8988T (cell line): ENCODE measurements at places on chromosomes 5 and 9.

GRCh38 chr9:22528485-22528884 lies 81.9 kb downstream of the DMRTA1 start:
- no peak for DNase-seq

- no peak for DNase-seq
Observed at GRCh38 chr5:3853362-3853761, 257.7 kb downstream of the IRX1 start.

DNA sequence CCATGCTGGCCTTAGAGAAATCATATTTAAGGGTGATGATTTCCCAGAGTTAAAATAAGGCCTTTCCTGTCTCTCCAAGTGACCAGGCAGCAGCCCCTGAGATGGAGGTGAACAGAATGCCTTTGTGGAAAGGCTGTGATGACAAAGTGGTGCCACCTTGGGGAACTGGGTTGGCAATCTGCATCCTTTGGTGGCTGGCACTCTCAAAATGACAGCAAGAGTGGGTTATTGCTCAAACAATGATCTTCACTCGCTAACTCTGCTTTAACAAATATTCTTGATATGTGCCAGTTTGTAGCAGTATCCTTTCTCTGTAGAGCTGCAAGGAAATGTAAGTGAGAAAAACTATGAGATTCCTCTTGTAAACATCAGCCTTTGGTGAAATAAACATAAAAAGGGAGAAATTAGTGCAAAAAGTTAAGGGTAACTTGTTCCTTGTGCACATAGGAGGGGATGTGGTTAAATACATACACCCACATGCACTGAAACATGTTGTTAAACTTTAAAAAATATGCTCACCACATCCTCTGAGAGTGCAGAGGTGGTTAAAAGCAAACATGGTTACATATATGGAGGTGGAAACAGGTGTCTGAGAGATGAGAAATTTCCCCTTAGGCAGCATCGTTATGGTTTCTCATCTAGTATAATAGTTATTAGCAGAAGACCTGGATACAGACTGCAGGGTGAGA lies 373.4 kb upstream of the CTNND2 start:
- DNase-seq, result no peak

DNA sequence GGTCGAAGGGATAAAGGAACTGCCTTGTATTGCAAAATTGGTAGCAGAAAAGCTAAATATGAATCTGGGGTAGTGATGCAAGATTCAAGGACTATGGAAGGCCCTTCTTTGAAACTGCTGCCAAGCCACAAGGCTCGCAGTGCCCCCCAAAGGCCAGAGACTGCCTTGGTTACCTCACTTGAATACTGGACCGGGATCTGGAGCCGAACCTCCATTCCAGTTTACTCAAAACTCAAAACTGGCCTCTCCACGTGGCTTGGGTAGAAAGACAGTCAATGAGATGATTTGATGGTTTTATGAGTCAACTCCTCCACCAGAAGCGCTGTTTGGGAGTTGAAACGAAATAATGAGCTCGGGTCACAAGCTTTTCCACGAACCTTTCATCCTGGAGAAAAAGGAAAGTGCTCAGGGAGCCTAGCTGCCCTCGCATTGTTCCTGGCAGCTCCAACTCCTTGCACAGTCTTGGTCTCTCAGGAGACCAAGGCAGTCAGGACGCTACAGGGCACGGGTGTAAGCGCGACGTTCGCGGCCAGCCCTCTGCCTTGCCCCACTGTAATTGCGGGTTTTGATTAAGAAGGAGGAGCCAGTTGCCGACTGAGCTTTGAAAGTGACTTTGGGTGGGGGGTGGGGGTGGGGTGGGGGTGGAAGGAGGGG lies 2.8 kb downstream of the ST8SIA4 start:
- no peak for DNase-seq

GRCh38 chr9:99823681-99824377 lies 2.1 kb downstream of the NR4A3 start:
- DNase-seq, result peak; percentile 69

DNA sequence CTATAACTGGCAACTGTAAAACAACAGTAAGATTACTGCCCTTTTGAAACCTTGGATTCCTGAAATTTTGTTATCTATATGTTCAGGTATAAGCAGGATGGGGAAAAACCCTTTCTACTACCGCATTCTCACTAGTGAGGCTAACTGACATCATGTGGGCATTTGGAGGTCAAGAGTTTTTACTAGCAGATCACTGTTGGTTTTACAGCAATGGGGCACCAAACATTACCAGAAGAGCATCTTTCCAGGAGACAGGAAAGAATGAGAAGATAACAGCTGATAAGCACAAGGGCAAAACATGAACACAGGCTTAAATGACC lies 20.9 kb upstream of the TTC33 start:
- DNase-seq, result no peak

- no peak for DNase-seq
Observed at GRCh38 chr5:36495611-36496010, 110.8 kb upstream of the SLC1A3 start.

DNA sequence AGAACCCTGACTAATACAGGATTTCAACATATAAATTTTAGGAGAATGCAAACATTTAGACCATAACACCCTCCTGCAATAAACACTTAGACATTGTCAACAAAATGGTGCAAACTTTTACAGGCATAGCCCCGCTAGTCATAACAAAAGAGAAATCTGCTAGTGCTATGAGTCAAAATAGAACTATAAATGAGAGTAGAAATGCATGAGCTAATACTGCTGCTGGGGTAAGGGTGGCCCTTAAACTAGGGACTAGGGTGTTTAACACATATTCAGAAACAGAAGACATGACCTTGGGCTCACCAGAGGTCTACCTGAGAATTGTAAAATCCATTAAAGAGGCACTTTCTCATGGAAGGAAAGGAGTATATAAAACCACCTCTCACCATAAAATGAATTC lies 131.6 kb downstream of the TLR4 start:
- DNase-seq, result no peak

- no peak for DNase-seq
Observed at GRCh38 chr5:154369682-154370081, 76.1 kb upstream of the SAP30L start.

DNA sequence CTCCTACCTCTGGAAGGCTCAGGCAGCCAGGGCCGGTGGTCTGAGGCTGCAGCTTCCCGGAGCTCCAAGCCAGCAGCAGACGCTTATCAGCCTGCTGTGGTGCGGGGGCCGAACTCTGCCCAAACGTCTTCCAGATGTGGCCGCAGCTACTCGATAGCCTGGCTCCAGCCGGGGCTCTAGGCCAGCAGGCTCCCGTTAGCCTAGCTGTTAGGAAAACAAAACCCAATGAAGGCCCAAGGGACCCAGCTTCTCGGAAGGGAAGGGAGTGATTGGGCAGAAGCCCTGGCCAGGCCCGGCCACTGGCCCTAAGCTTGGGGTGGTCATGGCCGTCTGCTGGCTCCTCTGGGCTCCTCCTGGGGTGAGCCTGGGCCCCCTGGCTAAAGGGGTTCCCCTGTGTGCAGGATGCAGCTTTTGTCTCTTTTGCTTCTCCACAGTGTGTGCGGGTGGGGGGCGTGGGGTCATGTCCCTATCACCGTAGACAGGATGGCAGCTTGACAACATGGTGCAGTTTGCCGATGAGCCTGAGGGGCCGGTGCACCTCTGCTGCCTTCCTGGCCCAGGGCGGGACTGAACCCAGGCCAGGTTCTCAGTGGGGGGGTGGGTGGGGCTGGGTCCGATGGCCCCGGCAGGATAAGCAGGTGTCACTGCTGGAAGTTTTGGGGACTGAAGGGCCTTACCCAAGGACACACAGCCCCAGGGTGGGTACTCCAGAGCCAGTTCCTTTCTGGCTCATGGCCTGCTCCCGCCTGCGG lies 18.7 kb downstream of the MYMK start:
- DNase-seq, result no peak

DNA sequence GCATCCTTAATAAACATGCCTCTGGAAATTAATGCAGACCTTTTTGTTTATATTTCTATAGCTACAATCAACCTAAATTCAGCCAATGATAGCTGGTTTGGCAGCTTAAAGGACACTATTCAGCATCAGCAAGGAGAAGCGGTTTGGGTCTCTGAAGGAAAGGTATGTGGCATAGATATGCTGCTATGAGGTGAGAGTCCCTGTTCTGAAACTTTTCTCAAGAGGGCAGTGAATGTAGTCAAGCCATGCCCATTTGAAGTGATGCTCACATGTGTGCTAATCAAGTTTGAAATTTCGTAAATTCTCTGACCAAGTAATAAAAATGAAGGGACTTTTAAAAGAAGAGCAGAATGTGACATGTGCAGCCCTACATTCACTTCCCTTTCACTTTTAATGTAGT lies 72.6 kb downstream of the TJP2 start:
- DNase-seq, result no peak

DNA sequence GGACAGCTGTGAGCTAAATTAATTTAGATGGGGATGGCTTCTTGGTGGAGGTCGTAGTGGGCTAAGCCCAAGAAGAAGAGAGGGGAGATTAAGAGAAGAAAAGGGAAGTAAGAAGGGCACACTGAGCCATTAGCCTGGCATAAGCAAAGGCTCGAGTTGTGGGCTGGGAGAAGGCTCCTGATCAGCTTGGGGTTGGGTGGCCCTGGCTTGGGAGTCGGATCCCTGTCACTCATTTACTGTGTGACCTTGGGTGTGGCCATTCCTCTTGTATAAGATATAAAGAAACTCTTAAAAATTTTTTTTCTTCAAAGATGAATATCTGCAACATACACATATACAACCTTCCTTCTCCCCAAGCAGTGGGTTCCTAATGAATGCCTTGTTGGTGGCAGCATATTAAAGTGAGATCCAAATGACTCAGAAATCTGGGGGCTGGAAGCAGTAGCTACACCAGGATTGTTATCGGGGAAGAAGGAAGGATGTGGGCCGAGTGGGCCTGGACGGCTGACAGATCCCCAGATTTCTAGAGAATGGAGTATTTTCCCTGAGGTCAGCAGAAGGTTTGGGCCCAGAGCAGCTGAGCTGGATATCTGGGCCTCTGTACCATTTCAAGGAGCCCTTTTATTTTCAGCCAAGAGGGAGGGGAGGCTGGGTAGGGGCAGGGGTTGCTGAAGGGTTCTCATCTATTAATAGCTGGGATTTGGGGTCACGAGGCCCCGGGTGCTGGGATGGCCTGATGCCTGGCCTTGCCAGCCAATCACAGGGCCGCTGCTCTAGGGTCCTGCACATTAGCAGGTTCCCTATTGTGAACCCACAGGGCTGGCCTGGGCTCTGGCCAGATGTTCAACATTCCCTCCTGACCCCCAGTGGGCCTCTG lies 52.1 kb downstream of the PPARGC1B start:
- no peak for DNase-seq

DNA sequence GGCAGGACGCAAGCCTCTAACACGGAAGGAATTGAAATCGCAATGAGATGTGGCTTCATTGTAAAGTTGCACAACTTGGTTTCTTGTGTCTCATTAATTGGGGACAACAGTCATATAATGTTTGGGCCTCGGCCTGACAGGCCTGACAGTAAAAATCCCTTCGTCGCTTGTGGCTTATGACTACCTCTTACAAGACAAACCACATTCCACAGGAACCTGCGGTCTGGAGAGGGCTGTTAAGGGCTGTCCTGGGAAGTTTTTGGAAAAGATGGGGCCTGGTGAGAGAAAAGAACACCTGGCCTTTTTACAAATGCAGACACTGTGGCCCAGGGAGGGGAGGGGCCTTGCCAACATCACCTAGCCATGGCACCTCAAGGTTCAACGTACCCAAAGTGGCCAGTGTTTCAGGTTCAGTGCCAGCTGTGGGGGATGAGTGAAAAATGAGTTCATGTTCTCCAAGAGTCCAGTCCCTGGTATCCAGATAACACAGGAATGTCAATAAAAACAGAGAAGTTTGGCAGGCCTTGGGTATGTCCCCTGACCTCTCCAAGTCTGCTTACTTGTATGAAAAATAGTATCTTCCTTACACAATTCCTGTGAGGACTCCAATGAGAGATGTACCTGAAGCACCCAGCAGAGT lies 22.2 kb downstream of the SHB start:
- no peak for DNase-seq

GRCh38 chr9:99235926-99236634 lies 14.0 kb downstream of the SEC61B start:
- no peak for DNase-seq

- DNase-seq, result no peak
Observed at GRCh38 chr9:123542435-123543225, 186.6 kb downstream of the CRB2 start.

DNA sequence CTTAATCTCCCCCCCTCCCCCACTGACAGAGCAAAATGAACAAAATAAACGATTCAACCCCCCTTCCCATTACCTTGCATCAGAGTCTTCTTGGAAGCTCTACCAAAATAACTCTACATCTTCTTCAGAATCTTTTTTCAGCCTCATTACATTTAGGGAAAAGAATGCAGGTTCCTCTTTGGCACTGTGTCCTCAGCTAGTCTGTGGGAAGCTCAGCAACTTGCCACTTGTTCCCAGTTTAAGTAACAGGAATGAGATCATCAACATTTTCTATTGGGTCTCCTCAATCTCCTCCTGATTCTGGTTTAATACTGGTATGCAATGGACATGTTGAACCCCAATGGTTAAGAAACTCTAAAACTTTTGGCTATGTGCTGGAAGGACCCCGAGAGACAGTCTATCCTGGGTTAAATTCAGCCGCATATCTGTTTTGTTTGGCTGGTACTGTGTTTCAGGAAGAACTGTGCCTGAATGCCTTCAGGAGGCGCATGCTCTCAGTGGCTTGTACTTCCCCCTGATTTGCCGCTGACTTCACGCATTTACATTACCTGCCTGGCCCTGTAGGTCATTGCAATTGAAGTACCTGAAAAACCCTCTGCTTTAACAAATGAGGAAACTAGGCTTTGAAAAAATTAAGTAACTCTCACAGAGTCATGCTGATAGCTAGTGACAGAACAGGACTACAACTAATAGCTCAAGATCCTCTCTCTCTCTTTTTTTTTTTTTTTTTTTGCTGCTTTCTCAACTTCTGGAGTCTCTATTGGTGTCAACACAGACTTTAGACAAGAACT lies 78.1 kb upstream of the HMHB1 start:
- no peak for DNase-seq

DNA sequence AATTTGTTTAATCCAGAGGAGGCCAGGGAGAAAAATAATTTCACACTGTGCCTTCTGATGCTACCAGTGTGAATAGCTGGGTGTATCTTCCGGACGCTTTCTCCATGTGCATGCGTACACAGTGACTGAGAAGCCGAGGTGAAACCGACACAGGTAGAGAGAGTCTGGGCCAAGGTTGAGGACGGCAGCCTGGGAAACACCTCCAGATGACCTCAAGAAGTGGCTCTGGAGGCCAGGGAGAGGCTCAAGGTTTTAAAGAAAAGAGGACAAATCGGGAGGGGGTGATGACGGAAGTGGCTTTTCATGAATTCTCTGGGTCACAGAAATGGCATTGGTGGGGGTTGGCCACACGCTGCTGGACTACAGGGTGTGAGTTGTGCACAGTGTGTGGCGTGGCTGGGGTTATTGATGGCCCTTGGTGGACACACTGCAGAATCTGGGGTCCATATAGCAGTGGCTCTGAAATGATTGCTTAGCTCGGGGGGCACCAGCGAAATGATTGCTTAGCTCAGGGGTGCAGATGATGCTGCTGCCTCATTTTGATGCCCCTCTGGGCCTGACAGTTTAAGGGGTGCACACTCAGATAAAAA lies 34.1 kb upstream of the LRRC14B start:
- no peak for DNase-seq

GRCh38 chr5:136001466-136001981 lies 27.3 kb upstream of the TGFBI start:
- DNase-seq, result no peak
